ENCODE measurements at places on chromosomes 1 and 21.
A peak's percentile ranks its signal among the peaks of the same experiment; 100 is the strongest.

GRCh38 chr1:112507921-112508277 is 866 bp upstream of the WNT2B start:
- no peak for DNase-seq

- DNase-seq, result no peak
Observed at GRCh38 chr1:118627435-118627834, 360.7 kb downstream of the TBX15 start.

GRCh38 chr1:156806512-156807440 is 9.9 kb downstream of the SH2D2A start:
- no peak for DNase-seq

- peak; percentile 68 for DNase-seq
Observed at GRCh38 chr1:116508984-116509980, 61.5 kb downstream of the CD58 start.

- no peak for DNase-seq
Observed at GRCh38 chr21:43827015-43827611, 37.7 kb downstream of the RRP1 start.

DNA sequence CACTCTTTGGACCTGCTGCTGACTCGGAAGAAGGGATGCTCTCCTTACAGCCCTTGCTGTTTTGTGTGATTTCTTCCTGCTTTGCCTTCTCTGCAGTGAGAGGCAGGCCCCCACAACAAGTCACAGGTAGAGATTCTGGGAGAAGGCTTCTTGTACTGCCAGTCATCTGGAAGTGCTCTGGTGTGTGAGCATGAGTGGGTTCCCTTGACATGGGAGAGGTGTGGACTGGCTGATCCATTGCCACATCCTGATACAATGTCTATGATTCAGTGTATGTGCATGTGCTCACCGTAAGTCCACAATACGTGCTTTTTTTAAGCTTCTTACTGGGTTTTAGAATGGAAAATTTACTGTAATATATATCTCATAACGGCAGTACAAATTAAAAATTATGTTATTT is 46.0 kb upstream of the PLA2G4A start:
- no peak for DNase-seq

DNA sequence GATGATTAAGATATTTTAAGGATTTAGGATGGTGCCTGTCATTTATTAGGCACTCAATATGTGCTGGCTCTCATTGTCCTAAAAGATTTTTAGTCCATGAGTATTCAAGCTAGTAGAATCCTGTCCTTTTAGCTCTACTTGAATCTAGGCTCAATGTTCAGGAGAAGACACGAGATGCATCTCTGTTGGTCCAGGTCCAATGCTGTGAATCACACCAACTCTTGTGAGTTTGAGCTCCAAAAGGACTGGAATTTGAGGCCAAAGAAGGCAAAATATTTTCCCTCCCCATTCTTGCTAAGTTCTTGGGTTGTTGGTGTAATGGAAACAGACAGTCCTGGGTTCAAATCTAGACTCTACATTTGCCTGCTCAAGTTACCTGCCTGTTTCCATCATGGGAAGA is 1.4 kb upstream of the PODN start:
- DNase-seq, result peak; percentile 88
